ENCODE measurements at places on chromosomes 4 and X.

DNA sequence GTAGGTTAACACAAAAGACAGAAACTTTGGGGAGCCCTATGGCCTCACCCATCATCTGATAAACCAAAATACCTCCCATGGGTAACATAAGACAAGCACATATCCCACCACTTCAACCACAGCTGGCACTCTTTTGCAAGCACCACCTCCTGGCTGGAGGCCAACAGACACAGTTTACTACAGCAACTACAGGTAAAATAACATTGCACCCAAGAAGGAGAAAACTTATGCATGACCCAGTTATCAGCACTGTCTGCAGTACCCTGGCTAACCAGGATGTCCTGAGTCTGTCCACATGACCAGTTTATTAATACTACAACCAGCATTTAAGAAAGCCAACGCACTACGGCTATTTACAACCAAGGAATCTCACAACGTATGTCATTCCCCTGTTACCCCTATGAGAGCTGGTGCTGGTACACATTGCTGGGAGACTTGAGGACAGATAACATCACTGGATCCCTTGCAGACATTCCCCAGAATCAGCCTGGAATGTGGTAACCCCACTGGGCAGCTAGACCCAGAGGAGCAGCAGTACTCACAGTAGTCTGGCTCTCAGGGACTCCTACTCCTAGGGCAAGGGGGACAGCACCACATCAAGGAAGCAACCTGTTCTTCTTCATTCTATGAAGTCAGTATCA, 32.0 kb downstream of the ELF2 start:
- peak; percentile 1 for DNase-seq

GRCh38 chrX:150635952-150636351, 57.2 kb upstream of the MTMR1 start:
- DNase-seq: no peak

DNA sequence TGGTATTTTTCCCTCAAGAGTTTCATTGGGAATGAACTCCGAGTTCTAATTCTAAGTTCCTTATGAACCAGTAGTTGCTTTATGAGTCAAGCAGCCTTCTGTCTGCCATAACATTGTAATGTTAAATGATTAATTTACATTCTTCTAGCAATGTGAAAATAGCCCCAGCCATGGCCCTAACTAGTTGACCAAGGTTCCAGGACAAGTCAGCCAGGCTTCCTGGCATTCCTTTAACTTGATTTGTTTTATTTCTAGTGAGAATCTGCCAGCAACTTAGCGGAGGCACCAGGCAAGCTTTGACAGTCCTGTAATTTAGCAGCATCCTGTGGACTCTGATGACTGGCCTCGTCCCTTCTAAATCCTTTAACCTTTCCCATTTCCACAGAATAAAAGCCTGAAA, 69.0 kb downstream of the GLRA2 start:
- DNase-seq: no peak

GRCh38 chrX:13761606-13762414, 27.3 kb downstream of the OFD1 start:
- no peak for DNase-seq

DNA sequence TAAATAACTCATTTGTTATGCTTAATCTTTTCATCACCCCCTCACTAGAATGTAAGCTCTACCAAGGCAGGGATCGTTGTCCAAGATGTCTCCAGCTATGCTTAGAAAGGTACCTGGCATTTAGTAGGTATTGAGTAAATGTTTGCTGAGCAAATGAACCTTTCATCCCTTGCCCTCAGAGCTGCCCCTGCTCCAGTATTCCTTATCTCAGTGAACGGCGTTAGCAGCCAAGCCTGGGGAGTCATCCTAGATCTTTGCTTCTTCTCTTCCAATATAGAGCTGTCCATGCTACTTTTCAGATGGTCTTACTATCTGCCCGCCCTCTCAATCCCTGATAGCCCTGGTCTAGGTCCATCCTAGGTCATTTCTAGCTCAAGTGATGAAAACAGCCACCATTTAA, 188.4 kb downstream of the NR3C2 start:
- DNase-seq: no peak

- no peak for DNase-seq
These were observed 65.7 kb upstream of the STX18 start for GRCh38 chr4:4607336-4608213.

DNA sequence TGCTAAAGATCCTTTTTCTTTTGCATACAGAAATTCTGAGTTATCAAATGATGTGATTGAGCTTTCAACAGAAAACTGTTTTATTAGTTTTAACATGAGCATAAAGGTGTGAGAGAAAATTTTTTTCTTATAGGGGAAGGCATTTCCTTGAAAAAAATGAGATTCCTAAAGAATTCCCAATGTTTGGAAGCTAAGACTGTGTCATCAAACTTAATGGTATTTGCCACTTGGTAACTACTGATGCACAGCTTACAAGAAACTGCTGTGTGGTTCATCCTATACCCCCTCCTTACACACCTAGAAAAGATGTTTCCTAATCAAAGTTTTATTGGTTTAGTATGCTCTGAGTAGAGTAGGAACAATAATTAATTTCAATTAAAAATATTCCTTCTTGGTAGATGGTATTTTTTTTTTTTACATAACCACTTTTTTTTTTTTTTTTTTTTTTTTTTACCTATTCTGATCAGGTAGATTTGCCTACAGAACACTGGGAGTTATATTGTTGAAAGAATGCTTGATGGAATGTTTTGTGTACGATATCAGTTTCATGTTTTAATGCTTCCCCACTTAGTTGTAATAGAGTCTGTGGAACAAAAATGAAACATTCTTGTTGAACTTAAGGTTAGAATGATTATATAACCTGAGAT, 6.0 kb downstream of the PTPN13 start:
- no peak for DNase-seq

DNA sequence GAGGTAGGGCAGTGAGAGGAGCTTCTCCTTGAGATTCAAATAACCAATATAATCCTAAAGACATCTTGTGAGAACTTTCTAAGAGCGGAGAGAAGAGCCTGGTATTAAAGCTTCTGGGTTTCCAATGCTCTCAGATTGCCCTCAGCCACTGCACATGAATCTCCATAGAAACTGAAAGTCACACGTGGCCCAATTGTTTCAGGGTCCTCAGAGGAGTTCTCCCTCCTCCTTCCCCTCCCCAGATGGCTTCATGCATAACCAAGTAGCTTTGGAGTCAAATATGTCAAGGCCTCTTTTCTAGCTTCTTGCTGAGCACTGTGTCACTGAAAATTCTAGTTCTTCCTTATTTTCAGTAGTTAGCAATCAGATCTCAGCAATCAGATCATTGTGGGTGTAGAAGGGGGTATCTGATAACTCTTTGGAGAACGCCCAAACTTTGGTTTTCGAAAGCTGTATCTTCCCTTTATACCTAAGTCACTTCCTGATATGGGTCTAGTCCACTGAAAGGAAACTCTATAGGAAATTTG, 2.2 kb downstream of the BTK start:
- no peak for DNase-seq

DNA sequence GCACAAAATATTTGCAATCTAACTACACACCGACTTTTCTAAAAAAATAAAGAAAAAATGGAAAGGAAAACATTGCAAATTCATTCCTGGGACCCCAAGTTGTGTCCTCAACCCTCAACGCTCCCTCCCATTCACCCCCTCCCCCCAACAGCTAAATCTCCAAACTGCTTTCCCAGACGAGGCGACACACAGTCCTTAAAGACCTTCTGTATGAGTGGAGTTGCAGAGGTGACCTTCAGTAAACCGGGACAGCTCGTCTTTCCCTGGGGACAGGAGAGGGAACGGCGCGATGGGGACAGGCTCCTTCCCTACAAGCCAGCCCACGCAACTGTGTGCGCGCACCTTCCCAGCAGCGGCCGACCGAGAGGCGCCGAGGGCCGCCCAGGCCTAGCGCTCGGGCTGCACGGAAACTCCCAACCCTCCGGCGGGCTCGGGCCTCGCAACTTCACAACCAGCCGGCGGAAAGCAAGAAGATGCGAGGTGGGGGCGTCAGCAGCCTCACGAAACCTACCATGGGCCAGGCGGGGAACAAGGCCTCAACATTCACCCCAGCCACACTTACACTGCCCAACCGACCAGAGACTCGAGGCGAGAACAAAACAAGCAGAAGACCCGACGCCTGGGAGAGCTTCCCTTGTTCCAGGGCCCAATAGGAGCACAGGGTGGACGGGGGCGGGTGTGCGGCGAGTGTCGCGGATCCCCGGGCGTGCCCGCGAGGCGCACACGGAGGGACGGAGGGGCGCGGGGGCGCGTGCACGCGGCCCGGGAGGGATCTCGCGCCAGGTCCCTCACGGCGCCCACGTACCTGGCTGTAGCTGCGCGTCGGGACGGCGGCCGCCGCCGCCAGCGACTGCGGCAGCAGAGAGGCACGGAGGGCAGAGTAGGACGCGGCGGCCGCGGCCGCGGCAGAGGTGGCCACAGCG, 763 bp downstream of the GRSF1 start:
- DNase-seq: peak; percentile 53

GRCh38 chr4:36285784-36286480, 4.5 kb downstream of the DTHD1 start:
- DNase-seq: no peak

DNA sequence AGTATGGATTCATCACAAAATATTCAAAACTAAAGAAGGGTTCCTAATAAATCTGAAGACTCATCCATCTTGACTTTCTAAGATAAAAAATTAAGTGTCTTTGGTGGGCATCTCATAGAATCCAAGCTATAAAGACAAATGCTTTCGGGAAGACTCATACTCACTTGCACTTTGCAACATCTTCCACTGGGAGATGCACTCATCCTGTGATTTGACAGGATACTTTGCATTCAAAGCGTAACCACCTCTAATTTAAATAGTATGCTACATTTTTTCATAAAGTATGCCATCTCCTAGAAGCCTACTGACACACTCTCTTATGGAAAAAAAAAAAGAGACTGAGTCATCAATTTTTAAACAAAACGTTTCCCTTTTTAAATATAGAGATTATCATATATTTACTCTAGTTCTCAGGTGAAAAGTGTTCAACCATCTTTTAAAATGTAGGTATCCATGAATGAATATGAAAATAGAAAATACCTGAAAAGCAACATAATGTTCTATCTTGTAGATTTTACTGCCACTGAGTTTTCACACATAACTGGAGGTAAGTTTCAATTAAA, 119.6 kb downstream of the KLHL13 start:
- no peak for DNase-seq

- no peak for DNase-seq
These were observed 27.2 kb upstream of the JAKMIP1 start for GRCh38 chr4:6227412-6228157.

DNA sequence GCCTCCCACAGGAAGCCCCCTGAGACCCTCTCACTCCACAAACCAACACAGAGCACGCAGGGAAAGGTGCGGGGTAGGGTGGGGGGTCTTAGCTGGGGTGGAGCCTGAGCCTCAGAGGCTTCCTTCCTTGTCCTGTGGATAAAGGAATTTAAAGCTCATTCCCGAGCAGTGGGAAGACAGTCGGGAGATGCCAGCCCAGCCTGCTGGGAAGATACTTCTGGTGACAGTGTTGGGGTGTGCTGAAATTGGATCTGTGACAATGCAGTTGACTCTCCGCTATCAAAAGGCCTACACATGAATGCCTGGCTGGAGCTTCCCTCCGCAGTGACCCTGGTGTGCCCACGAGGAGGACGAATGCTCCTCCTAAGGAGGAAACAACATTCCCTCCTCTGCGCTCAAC, 45.5 kb downstream of the JAKMIP1 start:
- DNase-seq: no peak

DNA sequence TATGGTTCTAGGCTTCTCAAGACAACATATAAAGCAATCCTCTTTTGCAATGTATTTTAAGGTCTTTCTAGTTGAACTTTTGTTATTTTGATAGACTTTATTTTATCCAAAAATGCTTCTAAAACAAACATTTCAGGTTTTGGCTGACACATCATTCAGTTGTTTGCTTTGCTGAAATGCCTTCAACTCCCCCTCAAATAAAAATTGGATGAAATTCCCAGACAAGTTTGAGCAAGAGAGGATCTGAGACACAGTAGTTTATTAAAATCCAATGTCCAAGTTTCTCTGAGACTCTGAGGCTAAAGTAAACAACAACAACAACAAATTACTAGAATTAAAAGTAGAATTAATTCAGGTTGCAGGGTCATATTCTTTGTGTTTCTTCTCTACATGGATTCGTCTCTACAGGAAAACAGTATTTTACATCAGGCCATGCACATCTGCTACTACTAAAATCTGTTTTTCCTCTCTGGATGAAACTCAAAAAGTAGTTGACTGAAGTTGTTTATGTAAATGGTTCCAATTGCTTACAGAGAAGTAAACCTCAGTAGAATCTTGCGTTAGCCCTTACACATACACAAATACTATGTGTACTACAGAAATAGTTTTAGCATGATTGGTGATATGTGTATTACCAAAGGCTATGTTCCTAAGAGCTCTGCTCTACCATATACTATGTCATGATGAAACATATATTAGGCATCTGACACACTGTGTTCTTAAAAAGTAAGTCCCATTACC, 64.9 kb downstream of the PRSS12 start:
- DNase-seq: no peak

DNA sequence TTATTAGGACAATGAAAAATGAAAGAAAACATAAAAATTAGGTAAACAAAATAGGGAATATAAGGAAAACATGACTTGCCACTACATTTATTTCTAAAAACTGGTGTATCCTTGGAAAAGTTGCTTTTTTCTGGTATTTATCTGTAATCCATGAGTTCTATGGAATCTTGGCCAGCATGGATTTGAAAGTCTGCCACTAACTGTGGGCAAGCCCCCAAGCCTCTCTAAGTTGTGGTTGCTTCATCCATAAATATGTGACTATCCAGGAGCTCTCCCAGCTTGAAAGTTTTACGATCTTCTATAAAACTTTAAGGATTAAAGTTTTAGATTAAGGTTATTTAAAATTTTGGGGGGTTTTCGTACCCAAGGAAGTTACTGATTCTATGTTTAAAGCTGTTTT, 21.8 kb downstream of the RPS6KA3 start:
- DNase-seq: no peak

DNA sequence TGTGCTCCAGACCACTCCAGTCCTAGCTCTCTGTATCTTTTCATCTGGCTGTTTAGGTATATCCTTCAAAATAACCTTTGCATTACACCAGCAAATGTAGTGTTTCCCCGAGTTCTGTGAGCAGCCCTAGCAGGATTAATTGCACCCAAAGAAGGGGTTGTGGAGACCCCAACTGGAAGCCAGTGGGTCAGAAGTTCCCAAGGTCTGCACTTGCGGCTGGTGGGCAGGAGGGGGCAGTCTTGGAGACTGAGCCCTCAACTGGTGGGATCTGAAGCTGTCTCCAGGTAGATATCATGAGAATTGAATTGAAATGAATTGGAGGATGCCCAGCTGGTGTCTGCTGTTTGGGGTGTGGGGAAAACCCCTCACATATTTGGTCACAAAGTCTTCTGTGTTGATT, 1485.3 kb upstream of the TENM3 start:
- no peak for DNase-seq

- no peak for DNase-seq
These were observed 983.6 kb downstream of the RPA4 start for GRCh38 chrX:97867266-97867665.

DNA sequence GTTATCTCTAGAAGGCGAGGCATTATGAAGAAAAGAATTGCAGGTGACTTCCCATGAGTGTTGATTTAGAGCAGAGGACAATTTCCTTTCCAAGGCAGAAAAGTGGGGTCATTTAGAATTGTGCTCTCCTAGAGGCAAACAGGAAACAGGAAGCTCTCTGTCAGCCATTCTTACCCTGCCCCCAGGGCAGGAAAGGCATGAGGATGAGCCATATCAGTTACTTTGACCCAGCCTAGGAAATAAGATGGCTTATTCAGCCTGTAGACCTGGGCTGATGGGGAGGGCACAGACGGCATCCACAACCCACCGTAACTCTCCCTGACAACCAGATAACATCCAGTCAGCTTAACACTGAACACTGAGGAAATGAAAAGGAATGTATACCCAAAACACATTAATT, 88.8 kb upstream of the KDR start:
- no peak for DNase-seq

- no peak for DNase-seq
These were observed 129.2 kb upstream of the EPHA5 start for GRCh38 chr4:65799513-65799912.
